ENCODE measurements at places on chromosomes 7 and 10.

GRCh38 chr7:14294637-14295036 lies 305.2 kb upstream of the ETV1 start:
- no peak for DNase-seq

DNA sequence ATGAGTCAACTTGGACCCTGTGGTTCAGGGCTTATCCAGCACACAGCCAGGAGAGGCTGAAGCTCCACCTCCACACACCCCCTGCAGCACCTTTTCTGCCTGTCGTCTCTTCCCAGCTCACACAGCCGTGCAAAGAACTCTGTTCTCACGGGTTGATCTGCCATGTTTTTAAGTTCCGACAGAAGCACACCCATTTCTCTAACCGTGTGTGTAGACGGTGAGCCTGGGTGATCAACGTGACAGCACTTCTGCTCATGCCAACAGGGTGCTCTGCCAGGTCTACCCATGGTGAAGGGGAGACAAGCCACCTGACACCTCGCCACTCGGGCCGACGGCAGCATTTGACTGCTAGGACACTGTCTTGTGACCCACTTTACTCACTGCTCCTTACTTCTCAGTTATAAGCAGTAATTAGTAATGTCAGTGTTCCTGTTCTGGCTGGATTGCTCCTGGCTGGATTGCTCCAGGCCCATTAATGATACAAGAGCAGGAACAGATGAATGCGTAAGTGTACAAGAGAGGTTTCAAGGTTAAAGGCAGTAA lies 90.5 kb downstream of the RNF216 start:
- no peak for DNase-seq

- DNase-seq, result no peak
Measured at GRCh38 chr7:142321391-142321790, 63.5 kb upstream of the PRSS58 start.

- no peak for DNase-seq
Measured at GRCh38 chr7:98130959-98131358, 24.3 kb downstream of the LMTK2 start.

GRCh38 chr10:65325913-65326312 lies 1599.9 kb upstream of the LRRTM3 start:
- no peak for DNase-seq

DNA sequence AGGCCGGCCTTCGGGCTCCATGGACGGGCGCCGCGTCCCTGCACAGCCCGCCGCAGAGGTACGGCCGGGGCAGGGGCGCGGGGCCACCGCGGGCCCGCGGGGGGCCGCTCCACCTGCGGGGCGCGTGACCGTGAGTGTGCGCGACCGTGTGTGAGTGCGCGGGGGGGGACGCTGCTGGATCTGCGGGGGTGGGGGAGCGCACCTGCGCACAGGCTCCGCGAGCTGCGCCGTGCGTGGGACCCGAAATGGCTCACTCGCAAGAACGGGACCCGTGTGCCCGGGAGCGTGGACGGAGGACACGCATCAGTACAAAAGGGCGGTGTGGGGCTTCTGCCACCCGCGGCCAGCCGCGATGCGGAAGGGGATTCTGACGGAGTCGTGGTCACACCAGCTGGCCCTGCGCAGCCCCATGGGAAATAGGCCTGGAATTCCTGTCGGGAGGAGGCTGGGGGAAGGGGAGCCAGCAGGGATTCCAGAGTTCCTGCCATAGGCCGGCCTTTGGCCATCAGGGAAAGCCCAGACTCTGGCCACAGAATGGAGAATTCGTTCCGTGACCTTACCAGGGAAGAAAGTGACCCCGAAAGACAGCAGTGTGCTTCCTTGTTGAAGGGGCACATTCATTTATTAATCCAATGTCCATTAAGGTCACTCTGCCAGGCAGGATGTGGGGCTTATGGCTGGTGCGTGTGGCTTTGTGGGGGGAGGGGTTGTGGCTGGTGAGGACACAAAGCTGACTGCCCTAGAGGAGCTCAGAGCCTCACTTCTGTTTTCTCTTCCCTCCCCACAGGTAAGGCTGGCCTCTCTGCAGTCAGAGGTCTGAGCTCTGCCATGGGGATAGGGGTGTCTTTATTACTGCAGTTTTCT lies 494 bp downstream of the REPIN1 start:
- no peak for DNase-seq

- DNase-seq, result no peak
Measured at GRCh38 chr10:131658476-131659110, 242.2 kb upstream of the PPP2R2D start.

GRCh38 chr7:115191526-115191925 lies 269.6 kb downstream of the MDFIC start:
- no peak for DNase-seq

DNA sequence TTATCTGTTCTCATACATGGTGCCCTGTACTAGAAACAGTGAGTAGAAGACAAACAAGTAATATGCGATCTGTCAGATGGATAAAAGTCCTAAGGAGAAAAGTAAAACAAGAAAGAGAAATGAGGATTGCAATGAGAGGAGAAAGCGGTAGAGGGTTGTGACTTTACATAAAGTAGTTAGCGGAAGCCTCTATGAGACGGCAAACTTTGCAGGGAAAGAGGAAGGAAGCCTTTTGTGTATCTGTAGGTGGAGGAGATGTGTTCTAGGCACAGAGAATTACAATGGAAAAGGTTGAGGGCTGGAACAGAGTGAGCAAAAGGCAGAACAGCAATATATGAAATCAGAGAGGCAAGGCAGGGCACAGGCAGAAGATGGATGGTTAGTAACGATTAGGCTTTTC lies 150.4 kb upstream of the SEMA3E start:
- no peak for DNase-seq

DNA sequence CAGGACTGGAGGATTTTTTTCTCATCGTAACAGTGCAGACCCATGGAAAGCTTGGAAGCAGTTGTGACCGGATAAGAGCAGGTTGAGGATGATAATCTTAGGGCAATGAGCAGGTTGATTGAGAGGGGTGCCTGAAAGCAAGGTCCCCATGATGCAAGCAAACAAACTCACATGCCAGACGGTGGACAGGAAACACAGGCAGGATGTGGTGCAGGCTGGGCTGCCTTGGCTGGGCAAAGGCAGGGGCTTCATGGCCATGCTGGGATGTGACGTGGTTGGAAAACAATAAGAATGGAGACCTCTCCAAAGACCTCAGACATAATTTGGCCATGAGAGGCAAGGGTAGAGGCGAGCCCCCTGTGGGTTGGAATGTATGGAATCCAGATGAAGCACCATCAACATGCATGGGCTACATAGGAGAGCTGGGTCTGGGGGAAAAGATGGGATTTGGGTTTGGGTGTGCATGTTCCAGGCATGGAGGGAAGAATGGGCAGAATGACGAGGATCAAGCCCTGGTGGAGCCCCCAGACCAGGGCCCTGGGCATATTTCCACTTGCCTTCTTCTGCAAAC lies 58.3 kb downstream of the IKZF1 start:
- no peak for DNase-seq

GRCh38 chr10:90734415-90734814 lies 123.4 kb downstream of the HTR7 start:
- no peak for DNase-seq

- no peak for DNase-seq
Measured at GRCh38 chr7:356691-357462, 66.9 kb downstream of the FOXL3 start.

- DNase-seq, result no peak
Measured at GRCh38 chr7:2953099-2953498, 90.6 kb downstream of the CARD11 start.

DNA sequence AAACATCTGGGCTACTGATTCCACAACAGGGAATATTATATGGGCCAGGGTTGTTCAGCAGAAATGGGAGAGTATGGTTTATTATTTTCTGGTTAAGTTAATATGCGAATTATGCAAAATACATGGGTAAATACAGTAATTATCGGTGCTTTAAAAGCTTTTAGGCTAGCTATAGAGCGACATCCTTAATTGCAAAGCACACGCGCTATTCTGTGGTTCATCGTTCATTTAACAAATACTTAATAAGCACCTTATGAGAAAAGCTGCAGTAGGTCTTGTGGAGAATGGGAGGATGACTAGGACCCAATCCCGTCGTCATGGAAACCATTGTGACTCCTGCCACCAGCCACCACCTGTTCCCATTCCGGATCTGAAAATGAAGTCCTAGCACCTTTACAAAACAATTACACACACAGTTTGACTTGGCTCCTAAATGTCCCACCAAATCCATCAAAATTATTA lies 623 bp upstream of the CEP41 start:
- no peak for DNase-seq

DNA sequence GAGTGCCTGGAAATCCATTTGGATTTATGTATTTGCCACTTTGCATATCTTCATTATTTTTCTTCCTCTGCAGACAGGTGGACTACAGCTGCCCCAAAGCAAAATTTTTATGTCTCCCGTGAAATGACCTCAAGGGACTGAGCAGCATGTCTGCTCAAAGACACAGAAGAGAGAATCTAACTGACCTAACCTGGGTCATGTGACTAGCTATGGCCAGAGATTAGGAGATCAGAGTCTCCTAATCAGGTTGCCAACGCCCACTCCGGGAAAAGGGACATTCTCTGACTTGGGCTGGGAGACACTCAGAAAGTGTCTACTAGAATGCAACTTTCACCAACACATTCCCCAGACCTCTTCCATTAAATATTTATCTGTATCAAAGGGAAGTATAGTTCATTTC lies 2.5 kb upstream of the BAMBI start:
- DNase-seq, result no peak

DNA sequence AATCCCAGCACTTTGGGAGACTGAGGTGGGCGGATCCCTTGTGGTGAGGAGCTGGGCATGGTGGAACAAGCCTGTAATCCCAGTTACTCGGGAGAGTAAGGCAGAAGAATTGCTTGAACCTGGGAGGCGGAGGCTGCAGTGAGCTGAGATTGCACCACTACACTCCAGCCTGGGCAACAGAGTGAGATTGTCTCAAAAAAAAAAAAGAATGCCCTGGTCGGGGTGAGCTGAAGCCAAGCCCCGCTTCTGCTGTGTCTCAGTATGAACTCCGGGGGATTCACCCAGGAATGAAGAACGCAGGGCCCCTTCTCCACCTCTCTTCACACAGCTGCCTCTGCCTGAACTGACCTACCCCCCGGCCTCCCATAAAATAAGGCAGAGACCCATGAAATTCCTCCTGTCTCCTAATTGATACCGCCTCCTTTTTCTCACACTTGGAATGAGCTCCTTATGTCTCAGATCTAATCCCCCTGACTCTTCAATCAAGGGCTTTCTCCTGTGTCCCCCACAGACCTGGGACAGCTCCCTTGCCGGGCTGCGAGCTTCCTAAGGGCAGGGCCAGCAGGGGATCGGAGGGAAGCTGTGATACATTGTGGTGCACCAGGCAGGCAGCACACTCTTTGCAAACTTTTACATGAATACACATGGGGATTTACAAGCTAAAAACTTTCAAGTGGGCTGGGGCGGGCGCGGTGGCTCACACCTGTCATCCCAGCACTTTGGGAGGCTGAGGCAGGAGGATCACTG lies 911 bp upstream of the ZP3 start:
- DNase-seq, result no peak

DNA sequence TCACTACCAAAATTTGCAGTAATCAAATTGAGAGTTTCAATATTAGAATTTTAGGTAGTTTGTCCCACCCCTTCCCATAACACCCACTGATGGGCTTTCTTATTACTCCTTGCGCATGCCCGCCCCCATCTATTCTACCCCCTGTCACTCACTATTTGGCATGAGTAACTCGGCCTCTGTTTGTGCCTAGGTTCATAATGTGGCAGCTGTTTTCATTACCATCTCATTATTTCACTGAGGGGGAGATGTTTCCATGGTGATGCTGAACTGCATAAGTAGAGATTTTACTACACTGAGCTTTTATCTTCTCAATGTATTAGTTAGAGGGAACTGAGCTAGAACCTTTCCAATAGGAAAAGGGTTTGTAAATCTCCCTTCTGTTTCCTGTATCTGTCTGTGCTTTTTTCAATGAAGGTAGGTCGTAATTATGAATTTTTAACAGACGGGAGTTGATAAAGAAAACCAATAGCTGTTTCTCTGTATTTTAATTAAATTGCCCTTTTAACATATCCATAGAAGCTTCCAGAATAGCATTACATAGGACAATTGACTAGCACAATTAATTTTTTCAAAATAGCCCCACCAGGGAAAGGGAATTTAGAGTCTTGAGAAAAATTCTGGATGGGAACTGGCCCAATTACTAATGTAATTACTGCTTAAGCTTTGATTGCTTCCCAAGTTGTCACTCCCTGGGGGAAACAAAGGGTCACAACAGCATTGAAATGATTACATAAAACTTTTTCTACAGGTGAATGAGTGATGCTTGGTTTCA lies 33.4 kb downstream of the PRPS1L1 start:
- DNase-seq, result no peak

DNA sequence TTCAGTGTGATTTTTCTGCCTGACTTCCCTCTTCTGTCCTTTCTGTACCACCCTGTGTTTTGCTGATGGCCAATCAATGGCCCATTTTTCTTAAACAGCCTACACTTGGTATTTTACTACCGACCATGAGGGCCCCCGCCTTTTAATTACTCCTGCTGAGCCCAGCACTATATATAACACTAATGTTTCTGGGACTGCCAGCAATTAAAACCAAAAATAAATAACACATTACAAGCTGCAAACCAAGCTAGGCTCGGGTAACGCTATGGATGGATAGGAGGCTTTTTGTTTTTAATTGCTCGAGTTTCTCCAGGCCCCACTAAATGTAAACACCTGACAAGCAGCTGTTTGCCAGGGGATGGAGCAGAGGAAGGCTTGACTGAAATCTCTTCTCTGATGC lies 915.4 kb upstream of the AUTS2 start:
- DNase-seq, result no peak

- DNase-seq, result no peak
Measured at GRCh38 chr7:128875523-128875948, 12.9 kb downstream of the ATP6V1F start.

All from HS-5 (cell line).